Effector memory CD8-positive, alpha-beta T cell (primary cell): ENCODE measurements at places on chromosomes 6 and 20.

DNA sequence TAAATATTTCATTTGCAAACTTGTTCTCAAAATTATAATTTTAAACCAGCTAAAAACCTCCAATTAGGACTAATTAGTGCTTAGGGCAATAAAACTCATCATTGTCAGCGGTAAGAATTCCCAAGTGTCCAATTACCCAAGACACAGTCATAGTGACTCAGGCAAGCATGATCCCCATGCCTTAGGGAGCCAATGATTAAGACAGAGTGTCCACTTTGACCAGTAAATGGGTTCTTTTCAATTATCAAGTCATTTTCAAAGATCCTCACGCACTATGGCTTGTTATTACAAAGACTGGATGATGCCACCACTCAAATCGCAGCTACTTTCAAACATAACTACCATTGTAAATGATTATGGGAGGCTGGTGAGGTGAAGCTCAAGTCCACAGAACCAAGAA, 114.0 kb downstream of the BFSP1 start:
- DNase-seq = no peak
- peaks cover 28% of the 10 kb centered on the region for H3K27me3 ChIP-seq
- no peaks in the 10 kb centered on the region for H3K36me3 ChIP-seq
- no peak overlapping the region for H3K4me3 ChIP-seq
- H3K27ac ChIP-seq = no peak overlapping the region

GRCh38 chr20:52747845-52748284, 224.3 kb upstream of the TSHZ2 start:
- H3K36me3 ChIP-seq = no peaks in the 10 kb centered on the region
- H3K27me3 ChIP-seq = peaks cover 39% of the 10 kb centered on the region
- H3K4me3 ChIP-seq = no peak overlapping the region
- H3K4me1 ChIP-seq = no peaks in the 10 kb centered on the region
- no peak for DNase-seq

- no peaks in the 10 kb centered on the region for H3K36me3 ChIP-seq
- peaks cover 14% of the 10 kb centered on the region for H3K27me3 ChIP-seq
Observed at GRCh38 chr20:40565001-40565681, 123.9 kb downstream of the MAFB start.

DNA sequence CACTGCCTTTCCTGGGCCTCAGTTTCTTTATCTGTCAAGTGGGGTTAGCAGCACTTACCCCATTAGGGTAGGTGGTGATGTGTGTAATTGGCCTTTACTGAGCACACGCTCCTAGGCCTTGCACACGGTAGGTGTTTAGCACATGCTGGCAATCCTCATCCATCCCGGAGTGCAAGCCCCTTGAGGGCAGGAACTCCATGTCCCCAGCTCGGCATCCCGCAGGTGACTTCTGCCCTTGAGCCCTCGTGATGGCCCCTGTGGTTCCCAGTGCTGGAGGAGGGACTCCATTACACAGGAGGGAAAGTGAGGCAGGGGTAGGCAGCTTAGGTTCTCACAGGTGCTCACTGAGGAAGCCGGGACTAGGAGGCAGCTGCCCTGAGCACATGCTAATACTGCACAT, 40.0 kb downstream of the MYH7B start:
- peaks cover 15% of the 10 kb centered on the region for H3K4me1 ChIP-seq
- H3K36me3 ChIP-seq = peaks cover 30% of the 10 kb centered on the region
- no peak for DNase-seq
- no peaks in the 10 kb centered on the region for H3K27me3 ChIP-seq
- H3K27ac ChIP-seq = peak overlapping the region; percentile 29

- H3K4me1 ChIP-seq = no peaks in the 10 kb centered on the region
- H3K36me3 ChIP-seq = no peaks in the 10 kb centered on the region
- no peaks in the 10 kb centered on the region for H3K27me3 ChIP-seq
- no peak overlapping the region for H3K4me3 ChIP-seq
- no peak for DNase-seq
- no peak overlapping the region for H3K27ac ChIP-seq
Observed at GRCh38 chr6:74550821-74551220, 655.0 kb downstream of the COL12A1 start.

DNA sequence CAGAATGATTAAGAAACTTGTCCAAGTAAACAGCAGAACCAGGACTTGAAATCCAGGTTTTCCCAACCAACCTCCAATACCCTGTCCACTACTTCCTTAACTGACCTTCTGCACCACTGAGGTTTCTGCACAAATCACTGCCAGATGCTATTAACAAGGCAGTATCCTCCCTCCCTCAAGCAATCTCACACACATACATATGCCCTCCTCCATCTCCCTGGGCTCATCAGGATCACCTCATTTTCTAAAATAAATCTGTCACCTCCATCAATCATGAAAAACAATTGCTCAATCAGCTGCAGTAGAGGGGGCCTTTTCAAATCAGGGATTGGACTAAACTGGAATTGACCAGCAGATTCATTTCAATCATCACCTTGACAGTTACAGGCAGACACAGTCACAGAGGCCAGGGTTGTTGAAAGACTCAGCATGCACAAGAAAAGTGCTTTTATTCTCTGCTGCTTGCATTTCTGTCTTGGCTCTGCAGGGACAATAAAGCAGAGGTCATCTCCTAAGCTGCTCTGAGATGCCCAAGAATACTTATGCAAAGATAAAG, 539.4 kb downstream of the PTPRT start:
- no peak overlapping the region for H3K27ac ChIP-seq
- no peaks in the 10 kb centered on the region for H3K27me3 ChIP-seq
- no peaks in the 10 kb centered on the region for H3K36me3 ChIP-seq
- no peak for DNase-seq
- no peak overlapping the region for H3K4me3 ChIP-seq

GRCh38 chr20:50317609-50318008, 127.0 kb downstream of the CEBPB start:
- no peak overlapping the region for H3K4me3 ChIP-seq
- DNase-seq = no peak
- H3K27me3 ChIP-seq = peaks cover 76% of the 10 kb centered on the region
- no peaks in the 10 kb centered on the region for H3K36me3 ChIP-seq
- H3K4me1 ChIP-seq = no peaks in the 10 kb centered on the region

GRCh38 chr6:52922161-52922560, 12.7 kb upstream of the GSTA3 start:
- H3K36me3 ChIP-seq = peaks cover 2% of the 10 kb centered on the region
- no peaks in the 10 kb centered on the region for H3K4me1 ChIP-seq
- no peak for DNase-seq
- peaks cover 24% of the 10 kb centered on the region for H3K27me3 ChIP-seq
- no peak overlapping the region for H3K27ac ChIP-seq

DNA sequence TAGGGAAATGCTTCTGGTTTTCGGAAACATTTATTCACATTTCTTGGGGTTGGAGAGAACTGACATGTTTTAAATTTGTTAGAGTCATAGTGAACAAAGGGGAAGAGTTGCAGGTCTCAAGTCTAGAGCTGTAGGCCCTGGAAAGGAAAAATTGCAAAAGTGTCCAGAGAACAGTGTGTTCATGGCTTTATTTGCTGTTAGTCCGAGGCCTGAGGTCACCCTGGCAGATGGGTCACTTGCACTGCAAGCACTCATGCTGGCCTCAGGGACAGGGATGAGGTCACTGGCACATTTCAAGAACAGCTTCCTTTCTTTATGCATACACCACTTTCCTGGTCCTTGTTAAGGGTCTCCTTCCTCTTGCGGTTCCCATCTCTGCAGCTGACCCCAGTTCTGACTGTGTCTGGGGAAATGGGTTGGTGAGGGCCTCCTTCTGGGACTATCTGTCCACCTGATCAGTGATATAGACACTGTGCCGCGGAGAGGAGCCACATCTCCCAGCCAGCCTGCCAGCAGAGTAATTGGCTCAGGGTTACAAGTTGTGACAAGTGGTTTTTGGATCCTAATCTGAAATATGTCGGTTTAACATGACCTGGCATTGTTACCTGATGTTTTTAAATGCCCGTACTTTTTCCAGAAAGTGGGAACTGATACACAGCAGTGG, 194.0 kb downstream of the EYA4 start:
- no peaks in the 10 kb centered on the region for H3K4me1 ChIP-seq
- no peak overlapping the region for H3K4me3 ChIP-seq
- no peak overlapping the region for H3K27ac ChIP-seq
- H3K27me3 ChIP-seq = no peaks in the 10 kb centered on the region
- DNase-seq = no peak

DNA sequence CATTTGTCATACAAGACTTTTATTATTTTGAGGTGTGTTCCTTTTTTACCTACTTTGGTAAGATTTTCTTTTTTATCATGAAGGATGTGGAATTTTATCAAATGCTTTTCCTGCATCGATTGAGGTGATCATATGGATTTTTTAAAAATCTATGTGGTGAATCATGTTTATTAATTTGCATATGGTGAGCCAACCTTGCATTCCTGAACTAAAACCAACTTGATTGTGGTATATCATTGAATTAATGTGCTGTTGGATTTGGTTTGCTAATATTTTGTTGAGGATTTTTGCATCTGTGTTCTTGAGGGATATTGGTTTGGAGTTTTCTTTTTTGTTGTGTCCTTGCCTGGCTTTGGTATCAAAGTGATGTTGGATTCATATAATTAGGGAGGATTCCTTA, 848.1 kb upstream of the EYS start:
- no peak overlapping the region for H3K4me3 ChIP-seq
- H3K36me3 ChIP-seq = no peaks in the 10 kb centered on the region
- DNase-seq = no peak
- no peak overlapping the region for H3K27ac ChIP-seq
- no peaks in the 10 kb centered on the region for H3K27me3 ChIP-seq

DNA sequence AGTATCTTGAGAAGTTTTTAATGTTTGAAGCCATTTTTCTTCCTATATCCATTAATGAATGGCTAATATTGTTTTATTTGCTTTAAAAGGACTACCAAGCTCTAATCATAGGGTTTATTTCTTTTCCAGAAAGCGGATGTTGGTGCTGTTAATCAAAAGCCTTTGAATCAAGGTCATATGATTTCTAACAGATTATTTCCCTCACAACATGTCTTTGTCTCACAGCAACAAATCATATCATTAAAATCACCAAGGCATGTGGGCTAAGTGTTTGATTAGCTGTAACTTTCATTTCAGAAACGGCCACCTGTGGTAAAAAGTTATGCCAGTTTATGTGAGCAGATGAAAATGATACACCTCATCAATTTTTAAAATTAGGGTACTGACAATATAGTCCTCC, 21.7 kb downstream of the TRAF3IP2 start:
- peaks cover 6% of the 10 kb centered on the region for H3K36me3 ChIP-seq
- no peak overlapping the region for H3K4me3 ChIP-seq
- H3K27me3 ChIP-seq = no peaks in the 10 kb centered on the region
- no peak for DNase-seq
- no peak overlapping the region for H3K27ac ChIP-seq
- peaks cover 4% of the 10 kb centered on the region for H3K4me1 ChIP-seq

GRCh38 chr6:52304983-52305390, 20.4 kb upstream of the MCM3 start:
- no peak for DNase-seq
- no peaks in the 10 kb centered on the region for H3K27me3 ChIP-seq
- H3K36me3 ChIP-seq = peaks cover 3% of the 10 kb centered on the region

DNA sequence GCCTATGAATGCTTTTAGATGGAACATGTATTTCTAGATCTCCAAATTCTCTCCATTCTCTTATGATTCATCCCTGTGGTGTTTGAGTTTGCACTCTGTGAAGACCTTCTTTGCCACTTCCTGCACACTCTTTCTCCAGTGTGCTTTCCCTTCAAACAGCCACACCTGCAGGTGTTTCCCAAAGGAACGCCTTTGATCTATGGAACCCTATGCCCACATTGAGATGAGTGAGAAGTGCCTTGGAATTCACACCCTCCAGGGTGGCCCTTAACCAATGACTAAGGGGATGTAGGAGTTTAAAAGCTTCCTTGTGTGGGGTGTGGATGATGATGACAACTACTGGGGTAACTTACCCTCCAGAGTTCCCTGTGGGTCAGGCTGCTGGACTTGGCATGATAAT, 570.1 kb downstream of the DHX35 start:
- H3K36me3 ChIP-seq = no peaks in the 10 kb centered on the region
- DNase-seq = no peak
- H3K27me3 ChIP-seq = no peaks in the 10 kb centered on the region
- no peak overlapping the region for H3K4me3 ChIP-seq
- no peaks in the 10 kb centered on the region for H3K4me1 ChIP-seq

DNA sequence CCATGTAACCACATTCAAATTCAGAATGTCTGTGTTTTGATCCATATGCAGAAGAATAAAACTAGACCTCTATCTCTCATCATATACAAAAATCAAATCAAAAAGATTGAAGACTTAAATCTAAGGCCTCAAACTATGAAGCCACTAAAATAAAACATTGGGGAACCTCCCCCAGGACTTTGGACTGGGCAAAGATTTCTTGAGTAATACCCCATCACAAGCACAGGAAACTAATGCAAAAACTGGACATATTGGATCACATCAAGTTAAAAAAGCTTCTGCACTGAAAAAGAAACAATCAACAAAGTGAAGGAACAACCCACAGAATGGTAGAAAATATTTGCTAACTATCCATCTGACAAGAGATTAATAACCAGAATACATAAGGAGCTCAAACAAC, 266.8 kb downstream of the EPM2A start:
- no peaks in the 10 kb centered on the region for H3K4me1 ChIP-seq

- H3K36me3 ChIP-seq = peaks cover 4% of the 10 kb centered on the region
- no peaks in the 10 kb centered on the region for H3K27me3 ChIP-seq
- no peak overlapping the region for H3K4me3 ChIP-seq
- no peaks in the 10 kb centered on the region for H3K4me1 ChIP-seq
- no peak for DNase-seq
Observed at GRCh38 chr6:55963301-55963700, 87.9 kb upstream of the BMP5 start.

DNA sequence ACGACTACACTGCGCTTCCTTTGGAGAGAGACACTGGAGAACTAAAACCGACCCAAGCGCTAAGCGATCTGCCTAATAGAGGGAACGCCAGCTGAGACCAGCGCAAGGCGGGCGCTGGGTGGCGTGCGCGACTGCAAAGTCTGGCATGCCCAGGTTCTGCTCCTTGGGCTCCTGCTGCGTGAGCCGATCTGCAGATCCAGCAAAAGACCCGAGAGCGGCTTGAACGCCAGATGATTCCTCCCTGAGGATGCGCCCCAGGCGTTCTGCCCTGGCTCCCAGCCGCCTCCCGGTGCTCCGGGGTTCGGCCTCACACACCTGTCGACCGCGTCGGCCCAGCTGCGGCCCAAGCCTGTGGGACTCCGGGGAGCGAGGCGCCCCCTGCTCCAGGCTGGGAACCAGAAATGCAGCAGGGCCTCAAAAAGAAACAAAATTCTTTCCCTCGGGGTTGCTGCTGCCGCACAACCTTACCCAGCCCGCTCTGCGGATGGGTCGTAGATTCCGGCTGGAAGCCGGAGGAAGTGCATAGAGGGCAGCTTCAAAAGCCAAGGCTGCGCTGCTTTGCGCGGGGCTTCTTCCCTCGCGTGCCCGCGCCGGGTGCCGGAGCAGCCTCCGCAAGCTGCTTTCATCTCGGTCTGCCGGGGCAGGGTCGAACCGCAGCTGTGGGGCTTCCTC, 17.9 kb upstream of the PRDM13 start:
- DNase-seq = peak; percentile 53
- peak overlapping the region; percentile 5 for H3K27ac ChIP-seq
- H3K27me3 ChIP-seq = peaks cover 55% of the 10 kb centered on the region
- peaks cover 12% of the 10 kb centered on the region for H3K4me1 ChIP-seq
- H3K4me3 ChIP-seq = peak overlapping the region; percentile 91
- H3K36me3 ChIP-seq = peaks cover 7% of the 10 kb centered on the region

- peak overlapping the region; percentile 91 for H3K27ac ChIP-seq
- peaks cover 43% of the 10 kb centered on the region for H3K4me1 ChIP-seq
- no peaks in the 10 kb centered on the region for H3K27me3 ChIP-seq
- peak overlapping the region; percentile 88 for H3K4me3 ChIP-seq
Observed at GRCh38 chr20:60056407-60057122, 98.3 kb downstream of the CDH26 start.
